ENCODE measurements at places on chromosomes 13 and 19. TPM values are rescaled to one million over a fixed set of nuclear protein-coding genes. Genes with fewer than 3 reads are reported as not detected.

ZNF543 gene
- 9.4 TPM for total RNA-seq

SRRM5 gene
- not detected for total RNA-seq

KLK8 gene
- not detected for total RNA-seq

ADGRE3 gene
- total RNA-seq, result not detected

STK24 gene
- total RNA-seq, result 29.7 TPM

GRCh38 chr19:46861691-46862502 is 1.1 kb downstream of the ARHGAP35 start:
- DNase-seq, result no peak

DNA sequence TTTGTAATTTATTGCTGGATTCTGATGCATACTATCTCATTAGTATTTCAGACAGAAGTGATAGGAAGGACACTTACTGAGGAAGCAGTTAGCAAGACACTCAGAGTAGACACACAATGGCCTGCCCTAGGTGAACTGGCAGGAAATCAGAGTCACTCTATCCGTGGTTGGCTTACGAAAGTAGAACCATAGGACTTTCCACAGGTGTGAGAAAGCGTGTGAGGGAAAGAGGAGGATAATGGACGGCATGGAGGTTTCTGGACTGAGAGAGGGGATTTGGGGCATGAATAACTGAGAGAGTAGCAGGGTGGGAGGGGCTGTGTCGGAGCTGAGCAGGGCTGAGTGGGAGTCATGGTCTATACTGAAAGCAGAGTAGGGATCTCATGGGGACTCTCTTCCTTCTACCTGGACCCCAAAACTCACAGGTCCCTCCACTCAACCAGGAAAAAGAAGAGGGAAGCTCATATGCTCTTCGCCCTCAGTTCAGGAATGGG is 18.7 kb upstream of the EID2 start:
- DNase-seq, result no peak

GRCh38 chr19:1624458-1624857 is 19.2 kb upstream of the UQCR11 start:
- no peak for DNase-seq

DNA sequence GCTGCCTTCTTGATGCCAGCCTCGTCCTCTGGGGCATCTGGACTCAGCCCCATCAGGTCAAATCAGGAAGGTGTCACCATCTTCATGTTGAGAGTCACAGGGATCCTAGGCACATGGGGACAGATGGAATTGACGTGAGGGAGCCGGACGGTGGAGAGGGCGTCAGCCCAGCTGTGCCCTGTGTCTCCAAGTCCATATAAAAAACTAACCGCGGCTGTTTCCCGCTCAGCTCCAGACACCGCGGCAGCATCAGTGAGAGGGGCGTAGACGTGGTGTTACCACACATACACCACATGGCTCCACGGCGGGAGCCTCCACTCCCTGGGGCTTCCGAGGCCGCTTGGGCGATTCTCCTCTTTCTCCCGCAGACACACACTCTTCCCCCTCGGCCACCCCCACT is 5.6 kb upstream of the PRR36 start:
- DNase-seq, result no peak

DNA sequence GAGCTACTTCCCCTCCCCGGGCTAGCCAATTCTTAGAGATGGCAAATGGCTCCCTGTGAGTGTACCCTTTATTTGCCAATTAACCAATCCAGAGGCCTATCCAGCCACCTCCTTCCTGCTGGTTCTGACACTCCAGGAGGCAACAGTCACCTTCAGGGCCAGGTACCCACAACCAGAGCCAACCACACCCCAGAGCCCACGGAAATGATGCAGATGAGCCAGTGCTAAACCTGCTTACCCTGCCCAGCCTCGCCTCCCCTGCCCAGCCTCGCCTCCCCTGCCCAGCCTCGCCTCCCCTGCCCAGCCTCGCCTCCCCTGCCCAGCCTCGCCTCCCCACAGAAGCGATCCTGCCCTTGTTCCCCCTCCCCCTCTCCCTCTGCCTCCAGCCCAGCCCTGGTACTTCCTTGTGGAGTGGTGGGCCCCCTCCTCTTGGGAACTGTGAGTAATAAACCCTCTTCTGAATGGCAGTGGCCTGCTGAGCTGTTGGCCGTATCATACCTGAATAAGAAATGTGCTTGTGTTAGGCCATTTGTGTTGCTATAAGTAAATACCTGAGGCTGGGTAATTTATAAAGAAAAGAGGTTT is 173.8 kb upstream of the RNF113B start:
- no peak for DNase-seq

DNA sequence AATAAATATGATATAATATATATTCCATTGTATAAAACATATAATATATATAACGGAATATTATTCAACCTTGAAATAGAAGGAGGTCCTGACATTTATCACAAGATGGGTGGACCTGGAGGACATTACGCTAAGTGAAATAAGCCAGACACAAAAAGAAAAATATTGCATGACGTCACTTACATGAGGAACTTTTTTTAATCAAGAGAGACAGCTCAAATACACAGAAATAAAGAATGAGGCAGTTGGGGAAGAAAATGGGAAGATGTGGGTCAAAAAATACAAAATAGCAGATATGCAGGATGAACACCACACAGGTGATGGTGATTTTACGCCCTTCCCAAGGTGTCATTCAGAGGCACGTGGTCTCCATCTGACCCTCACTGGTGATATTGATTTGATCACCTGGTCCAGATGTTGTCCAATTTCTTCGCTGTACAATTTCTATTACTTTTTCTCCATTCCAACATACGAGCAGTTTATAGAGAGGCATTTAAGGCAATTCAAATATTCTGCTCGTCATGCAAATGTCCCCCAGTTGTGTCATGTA is 513 bp upstream of the ZNF317 start:
- no peak for DNase-seq

DNA sequence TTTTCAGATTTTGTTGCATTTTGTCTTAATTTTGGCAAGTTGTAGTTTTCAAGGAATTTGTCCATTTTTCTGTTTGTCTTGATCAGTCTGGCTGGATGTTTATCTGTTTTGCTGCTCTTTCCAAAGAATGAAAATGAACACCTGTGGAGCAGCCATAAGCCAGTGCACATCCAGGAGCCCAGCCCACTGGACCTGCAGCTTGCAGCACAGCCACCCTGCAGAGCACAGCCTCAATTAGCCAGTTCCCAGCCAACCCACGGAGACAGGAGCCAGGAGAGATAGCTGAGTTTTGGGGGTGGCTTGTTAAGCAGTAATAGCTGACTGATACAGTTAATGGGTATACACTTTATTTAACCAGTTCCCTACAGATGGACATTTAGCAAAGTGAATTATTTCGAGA is 38.0 kb upstream of the URI1 start:
- DNase-seq, result no peak

- DNase-seq, result no peak
Measured at GRCh38 chr19:5477451-5478215, 22.4 kb downstream of the ZNRF4 start.

DNA sequence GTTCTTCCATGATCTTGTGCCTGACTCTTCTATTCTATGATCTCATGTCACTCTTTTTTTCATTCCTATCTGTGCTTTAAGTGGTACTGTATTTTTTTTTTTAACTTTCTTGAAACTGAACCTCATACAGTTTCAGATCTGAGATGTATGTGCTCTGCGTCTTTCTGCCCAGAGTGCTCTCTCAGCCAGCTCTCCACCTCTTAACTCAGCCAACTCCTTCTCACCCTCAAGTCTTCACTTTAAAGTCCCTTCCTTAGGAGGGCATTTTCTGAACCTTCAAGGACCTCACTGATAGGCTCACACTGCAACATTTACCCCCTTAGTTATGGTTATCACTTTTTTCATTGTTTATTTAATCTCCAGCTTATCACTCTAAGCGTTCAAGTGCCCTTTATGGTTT is 158.7 kb downstream of the IRS2 start:
- no peak for DNase-seq

GRCh38 chr19:33000510-33000909 is 28.5 kb downstream of the FAAP24 start:
- no peak for DNase-seq

Data from uterus (tissue), 4 donors.